ENCODE measurements at places on chromosomes 16 and 17.
A peak's percentile ranks its signal among the peaks of the same experiment; 100 is the strongest.

DNA sequence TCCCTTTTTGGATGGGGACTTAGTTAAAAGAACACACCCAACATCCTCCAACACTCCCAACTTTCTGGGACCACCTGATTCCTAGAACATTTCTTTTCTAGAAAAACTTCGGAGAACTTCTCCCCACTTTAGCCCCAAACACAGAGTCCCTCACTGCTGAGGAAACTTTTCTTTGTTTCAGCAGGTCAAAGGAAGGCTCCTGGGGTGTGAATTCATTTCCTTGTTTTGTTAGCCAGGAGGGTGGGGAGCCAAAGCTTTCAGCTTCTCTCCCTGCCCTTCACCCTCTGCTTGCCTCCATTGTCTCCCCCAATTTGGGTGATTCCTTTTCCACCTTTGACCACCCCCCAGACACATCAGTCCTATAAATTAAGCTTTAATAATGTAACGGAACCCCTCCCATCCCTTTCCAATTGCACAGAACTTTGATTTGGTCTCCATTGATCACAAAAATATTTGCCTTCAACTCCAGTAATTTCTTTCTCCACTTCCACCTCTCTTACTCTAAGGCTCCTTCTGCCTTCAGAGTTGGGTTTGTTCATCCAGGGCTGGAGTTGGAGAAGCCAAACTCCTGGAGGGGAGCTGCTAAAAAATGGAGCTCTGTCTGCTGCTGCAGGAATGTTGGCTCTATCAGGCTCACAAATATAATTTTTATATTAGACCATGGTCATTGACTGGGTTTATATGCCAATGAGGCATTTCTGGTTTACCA is 10.3 kb downstream of the HOXB4 start:
- DNase-seq, result no peak

DNA sequence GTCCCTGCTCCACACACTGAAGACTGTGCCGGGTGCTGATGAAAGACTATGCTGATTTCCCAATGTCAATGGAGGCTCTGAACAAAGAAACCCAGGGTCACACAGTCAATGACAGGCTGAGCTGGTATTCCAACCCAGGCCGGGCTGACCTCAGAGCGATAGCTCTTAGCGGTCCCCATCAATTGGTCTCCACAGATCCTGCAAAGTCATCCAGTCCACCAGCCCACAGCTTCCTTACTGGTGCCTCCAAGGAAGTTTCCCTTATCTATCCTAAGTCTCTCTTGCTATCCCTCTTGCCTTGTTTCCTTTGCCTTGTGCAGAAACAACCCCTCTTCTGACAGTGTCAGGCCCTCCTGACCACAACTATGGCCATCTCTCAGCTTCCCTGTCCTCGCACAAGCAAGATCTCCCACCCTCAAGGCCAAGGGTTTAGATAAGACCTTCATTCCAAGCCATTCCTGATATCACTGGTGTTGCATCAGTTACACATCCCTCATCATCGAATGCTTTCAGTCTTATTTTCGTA is 52.7 kb upstream of the KSR1 start:
- no peak for DNase-seq

- no peak for DNase-seq
Observed at GRCh38 chr16:10831894-10832886, 13.6 kb upstream of the TVP23A start.

DNA sequence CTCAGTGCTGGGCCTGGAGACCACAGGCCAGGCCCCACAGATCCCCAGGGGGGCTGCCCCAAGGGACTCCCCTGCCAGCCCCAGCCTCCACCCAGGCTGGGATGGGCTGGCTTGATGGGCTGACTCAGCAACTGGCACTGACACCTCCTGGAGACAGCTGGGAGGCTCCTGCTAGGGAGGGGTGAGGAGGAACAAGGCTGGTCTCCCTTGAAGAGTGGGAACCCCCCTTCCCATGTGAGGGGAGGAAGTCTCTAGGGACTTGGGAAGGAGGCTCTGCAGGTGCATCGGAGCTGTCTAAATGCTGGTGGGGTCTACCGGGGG is 10.4 kb downstream of the NHERF1 start:
- DNase-seq, result no peak

GRCh38 chr17:19470530-19471261 is 59.7 kb downstream of the RNF112 start:
- no peak for DNase-seq

DNA sequence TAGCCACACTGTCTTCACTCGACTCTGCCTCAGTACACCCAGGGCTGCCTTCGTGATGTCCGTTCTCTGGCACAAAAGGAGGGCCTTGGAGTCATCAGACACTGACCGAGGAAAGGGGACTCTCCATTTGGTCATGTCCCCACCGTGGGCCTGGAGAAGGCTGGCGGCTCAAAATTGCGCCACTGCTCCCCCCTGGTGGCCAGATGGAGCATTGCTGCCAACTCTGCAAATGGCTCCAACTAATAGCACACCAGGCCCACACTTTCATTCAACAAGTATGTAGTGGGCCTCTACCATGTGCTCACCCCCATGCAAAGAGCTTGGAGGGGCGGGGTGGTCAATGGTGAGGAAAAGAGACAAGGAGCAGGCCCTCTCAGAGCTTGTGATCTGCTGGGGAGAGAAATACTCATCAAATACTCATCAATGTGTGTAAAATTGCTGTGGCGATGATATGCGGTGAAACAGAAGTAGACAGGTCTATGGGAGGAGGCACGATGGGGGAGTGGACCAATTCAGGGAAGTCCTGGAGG is 5.2 kb upstream of the GRIN2C start:
- peak; percentile 80 for DNase-seq

GRCh38 chr16:17364319-17365210 is 106.2 kb downstream of the XYLT1 start:
- DNase-seq, result no peak

GRCh38 chr16:58809213-58809612 is 75.1 kb upstream of the GOT2 start:
- no peak for DNase-seq

GRCh38 chr17:61797283-61797682 is 66.0 kb downstream of the BRIP1 start:
- DNase-seq, result no peak

- DNase-seq, result no peak
Observed at GRCh38 chr17:76562734-76563148, 22.9 kb downstream of the PRCD start.

- DNase-seq, result no peak
Observed at GRCh38 chr16:4315186-4316107, at the start of gene GLIS2. TSS of gene GLIS2 (plus strand) at chr16:4316067. CDS start at chr16:4332281, 16,214 bp downstream.

GRCh38 chr17:1039511-1040215 is 42.7 kb downstream of the TIMM22 start:
- DNase-seq, result no peak

DNA sequence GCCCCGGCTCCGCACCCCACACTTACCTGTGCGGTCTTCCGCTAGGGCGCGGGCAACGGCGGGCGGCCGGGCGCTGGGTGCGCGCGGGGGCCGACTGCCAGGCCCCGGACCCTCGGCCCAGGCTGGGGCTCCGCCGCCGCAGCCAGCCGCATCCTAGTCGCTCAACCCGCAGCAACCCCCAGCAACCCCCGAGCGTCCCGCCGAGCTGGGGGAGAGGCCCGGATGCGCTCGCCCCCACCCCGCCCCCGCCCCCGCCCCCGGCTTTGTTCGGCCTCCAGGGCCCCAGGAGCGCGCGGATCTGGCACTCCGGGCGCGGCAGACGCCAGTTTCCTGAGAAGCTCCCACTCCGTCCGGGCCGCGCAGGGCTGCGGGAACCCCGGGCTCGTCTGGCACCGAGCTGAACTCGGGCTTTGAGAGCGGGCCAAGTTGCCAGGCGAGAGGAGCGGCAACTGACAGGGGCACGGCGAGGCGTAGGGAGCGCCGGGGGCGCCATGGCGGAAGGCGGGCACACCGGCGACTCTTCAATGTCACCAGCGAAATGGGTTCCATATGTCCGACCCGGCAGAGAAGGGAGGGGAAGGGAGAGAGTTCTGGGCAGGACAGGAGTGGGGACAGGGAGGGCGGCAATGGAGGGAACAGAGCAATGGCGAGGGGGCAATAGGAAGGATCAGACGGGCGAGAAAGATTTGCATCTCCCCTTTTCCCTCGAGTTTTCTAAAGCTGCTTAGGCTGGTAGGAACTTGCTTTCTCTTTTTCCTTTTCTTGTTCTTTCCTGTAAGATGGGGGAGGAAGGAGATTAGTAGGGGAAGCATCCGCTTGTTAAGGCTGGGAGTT is 13.7 kb downstream of the HOXB4 start:
- no peak for DNase-seq

DNA sequence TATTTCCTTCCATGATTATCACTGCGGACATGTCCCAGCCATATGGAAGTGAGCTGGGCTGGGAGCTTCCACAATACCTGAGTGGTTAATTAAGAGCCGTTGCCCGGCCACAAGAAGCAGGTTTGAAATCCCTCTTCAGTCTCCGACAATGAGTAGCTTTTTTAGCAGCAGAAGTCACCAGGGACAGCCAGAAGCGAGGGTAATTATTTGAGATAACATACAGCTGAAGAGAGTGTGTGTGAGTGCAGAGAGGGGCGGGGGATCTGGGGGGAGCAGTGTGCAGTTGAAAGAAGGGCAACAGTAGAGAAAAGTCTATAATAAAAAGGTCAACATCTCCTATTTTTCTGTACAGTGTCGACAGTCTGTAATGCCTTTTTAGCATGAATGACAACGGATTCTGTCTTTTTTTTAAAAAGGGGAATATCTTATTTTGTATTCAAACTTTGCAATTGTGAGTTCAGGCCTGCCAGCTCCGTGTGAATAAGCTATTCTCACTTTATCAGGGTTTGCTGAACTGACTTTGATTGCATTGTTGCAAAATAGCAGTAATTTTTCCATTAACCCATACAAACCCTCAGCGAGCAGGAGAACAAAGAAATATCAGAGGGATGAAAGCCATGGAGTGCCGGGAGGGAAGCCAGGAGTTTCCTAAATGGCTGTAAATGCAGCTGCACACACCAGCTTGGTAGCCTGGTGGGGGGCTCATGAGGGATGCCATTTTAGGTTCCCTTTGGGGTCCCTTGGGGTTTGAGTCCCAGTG is 220.3 kb upstream of the IRX3 start:
- DNase-seq, result no peak

DNA sequence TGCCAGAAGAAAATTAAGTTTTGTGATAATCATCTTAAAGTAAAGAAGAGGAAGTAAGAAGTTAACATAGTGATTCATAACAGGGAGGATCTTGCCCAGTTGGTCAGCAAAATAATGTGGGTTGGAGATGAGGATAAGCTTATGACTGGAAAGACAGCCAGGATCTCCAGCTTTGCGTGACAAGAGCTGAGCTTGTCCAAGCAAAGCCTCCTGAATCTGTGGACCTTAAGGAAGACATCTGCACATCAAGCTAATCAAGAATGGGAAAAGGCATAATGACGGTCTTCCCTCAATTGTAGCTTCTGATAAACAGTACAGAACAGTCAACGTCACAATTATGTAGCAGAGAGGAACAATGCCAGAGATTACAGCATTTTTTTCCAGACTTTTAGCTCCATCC is 744.7 kb upstream of the GOT2 start:
- DNase-seq, result no peak

DNA sequence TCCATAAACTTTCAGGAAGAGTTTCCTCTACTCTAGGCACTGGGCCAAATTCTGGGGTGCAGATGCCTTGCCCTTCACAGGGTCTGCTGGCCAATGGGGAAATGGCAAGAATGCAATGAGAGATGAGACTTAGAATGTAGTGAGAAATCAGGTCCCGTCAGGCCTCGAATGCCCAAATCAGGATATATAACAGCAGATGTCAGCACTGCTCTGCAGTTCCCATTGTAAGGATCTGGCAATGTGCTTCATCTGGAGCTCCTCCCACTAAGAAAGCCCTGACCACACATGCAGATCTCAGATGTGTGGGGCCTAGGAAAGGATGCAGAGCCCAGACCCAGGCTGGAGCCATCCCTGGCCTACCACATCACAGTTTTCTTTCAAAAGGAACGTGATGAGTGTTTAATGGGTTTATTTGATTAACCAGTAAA is 13.9 kb upstream of the LPCAT2 start:
- DNase-seq, result no peak

DNA sequence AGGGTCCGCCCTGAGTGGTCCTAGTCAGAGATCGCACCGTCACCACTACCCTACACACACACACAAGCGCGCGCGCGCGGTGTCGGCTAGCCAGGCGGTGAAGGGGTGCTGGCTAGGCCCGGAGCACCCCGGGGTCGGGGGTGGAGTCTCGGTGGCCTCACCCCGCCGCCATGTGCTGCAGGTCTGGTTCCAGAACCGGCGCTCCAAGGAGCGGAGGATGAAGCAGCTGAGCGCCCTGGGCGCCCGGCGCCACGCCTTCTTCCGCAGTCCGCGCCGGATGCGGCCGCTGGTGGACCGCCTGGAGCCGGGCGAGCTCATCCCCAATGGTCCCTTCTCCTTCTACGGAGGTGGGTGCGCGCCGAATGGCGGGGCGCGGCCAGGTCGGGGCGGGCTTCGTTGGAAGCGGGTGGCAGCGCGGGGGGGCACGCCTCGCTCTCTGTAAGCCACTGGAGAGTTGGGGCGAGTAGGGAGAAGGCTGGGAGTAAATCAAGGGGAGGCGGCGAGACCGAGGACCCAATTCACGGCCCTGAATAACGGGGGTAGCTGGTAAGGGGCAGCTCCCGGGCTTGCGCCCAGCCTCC is 4.8 kb downstream of the LHX1 start:
- DNase-seq, result no peak

DNA sequence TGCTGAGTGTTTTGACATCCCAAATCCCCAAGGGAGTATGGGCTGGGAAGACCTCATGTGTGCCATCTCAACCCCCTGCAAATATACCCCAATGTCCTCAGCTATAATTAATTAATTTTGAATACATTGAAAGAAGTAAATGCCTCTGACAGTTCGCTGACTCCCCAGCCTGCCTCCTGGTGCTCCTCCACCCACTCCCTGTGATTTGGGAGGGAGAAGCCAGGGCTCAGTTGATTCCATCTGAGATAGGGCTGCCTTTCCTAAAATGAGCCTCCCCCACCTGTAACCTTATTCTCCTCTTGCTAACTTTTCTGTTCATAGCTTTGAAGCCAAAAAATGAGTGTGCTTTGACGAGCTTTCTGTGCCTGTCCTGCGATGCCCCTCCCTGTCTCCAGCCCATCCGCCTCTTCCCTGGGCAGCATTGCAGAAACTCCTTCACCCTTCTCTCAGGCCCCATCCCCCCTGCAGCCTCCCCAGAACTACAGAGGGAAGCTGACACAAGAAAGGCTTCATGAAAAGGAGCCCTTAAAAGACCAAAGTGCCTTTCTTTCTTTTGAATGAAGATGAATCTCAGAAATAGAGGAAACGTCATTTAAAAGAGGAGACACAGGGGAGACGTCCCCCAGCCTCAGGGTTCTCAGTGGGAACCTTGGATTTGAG is 70.3 kb downstream of the HLF start:
- no peak for DNase-seq

- peak; percentile 62 for DNase-seq
Observed at GRCh38 chr17:51427856-51428255, 167.5 kb downstream of the UTP18 start.

GRCh38 chr16:8621222-8621571 is 301 bp upstream of the METTL22 start:
- no peak for DNase-seq

- DNase-seq, result no peak
Observed at GRCh38 chr16:25045696-25046381, 30.7 kb upstream of the ARHGAP17 start.

Measured in activated naive CD8-positive, alpha-beta T cell treated with anti-CD3 and anti-CD28 coated beads, Interleukin-2, amount 50 U/mL, for 24 hours (primary cell).